ENCODE measurements at places on chromosomes 4 and X.
A peak's percentile ranks its signal among the peaks of the same experiment; 100 is the strongest.

GRCh38 chrX:2620576-2620975 is 70.5 kb upstream of the CD99 start:
- DNase-seq, result no peak

DNA sequence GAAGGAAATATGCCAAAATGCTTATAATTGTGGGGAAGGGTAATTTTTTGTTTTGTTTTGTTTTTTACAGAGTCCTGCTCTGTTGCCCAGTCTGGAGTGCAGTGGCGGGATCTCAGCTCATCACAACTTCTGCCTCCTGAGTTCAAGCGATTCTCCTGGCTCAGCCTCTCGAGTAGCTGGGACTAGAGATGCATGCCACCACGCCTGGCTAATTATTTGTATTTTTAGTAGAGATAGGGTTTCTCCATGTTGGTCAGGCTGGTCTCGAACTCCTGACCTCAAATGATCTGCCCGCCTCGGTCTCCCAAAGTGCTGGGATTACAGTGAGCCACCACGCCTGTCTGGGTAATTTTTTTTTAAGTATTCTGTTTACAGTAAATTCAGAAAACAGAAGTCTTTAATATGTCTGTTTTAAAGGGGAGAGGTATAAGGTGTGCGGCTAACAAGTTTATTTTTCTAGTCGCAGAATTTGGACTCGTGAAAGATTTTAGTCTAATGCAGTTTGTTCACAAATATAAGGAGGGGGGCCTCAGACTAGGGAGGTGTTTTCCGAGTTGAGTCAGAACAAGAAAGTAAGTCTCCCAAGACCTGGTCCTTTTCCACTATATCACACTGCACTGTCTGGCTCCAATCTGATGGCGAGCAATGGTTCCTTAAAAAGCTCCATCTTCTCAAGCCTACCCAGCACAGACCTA is 1.5 kb downstream of the ACSL1 start:
- DNase-seq, result no peak

DNA sequence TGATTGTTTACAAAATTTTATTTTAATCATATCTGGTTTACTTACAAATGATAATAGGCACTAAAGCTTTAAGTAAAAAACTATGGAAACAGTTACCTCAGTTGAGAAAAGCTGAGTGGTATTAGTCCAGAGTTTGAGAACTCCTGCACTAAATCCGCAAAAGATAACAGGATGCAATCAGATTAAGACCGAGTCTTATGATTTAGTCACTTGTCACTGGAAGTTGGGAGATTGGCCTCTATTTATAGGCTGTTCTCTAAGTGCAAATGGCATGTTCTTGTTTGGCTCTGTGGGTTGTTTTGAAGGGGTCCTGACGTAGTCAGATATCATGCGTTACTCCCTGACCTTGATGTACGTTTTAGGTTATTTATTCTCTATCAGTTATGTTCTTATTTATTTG is 6.3 kb downstream of the GPAT3 start:
- DNase-seq, result no peak

GRCh38 chrX:119745283-119745848 is 13.0 kb upstream of the SOWAHD start:
- DNase-seq, result no peak

GRCh38 chrX:39397561-39398199 is 596.4 kb downstream of the MID1IP1 start:
- DNase-seq, result no peak

- peak; percentile 11 for DNase-seq
Observed at GRCh38 chr4:107757864-107758476, 37.9 kb upstream of the PAPSS1 start.

GRCh38 chr4:89598602-89599001 is 238.4 kb downstream of the SNCA start:
- DNase-seq, result peak; percentile 3

GRCh38 chr4:59518005-59518823 is 1681.9 kb upstream of the ADGRL3 start:
- DNase-seq, result no peak

DNA sequence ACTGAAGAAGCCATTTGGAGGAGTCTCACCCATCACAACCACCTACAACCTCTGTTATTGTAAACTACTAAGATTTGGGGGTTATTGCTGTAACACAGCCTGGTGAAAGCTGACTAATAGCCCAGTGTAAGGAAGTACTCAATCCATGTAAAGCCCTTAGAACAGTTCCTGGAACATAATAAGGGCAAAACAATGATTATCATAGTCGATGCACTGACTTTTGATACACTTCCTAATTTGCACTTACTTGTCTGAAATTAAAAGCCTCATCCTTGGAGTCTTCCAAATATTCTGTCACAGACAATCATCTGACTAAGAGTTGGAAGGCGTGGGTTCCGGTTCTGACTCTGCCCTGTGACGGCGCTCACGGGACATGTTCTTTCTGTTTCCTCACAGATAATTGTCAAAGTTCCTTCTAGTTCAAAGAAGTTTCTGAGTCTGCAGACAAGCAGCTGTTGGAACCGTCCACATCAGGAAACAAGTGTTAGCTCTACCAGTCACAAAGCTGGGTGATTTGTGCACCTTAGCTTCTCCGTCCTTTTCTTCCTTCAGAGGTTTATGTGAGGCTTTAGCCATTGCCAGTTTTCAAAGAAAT is 33.4 kb upstream of the RASGEF1B start:
- no peak for DNase-seq

GRCh38 chr4:71992571-71993312 is 39.1 kb upstream of the NPFFR2 start:
- DNase-seq, result no peak

DNA sequence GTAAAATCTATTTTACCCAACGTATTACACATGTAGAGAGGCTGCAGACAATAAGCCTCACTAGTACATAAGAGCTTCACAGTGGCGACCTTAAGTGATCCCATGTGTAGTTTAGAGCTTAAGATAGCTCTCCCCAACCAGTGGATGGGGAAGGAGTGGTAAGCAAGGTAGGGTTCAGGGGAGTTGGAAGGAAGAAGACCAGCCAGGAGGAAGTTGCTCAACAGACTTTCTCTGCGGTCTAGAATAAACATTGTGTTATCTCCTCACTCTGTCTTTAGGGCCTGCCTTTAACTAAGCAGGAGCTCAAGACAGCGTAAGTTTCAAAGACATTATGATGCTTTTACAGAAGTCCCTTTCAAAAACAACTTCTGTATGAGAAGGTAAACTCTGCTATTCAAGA is 16.8 kb downstream of the MEPE start:
- DNase-seq, result no peak

DNA sequence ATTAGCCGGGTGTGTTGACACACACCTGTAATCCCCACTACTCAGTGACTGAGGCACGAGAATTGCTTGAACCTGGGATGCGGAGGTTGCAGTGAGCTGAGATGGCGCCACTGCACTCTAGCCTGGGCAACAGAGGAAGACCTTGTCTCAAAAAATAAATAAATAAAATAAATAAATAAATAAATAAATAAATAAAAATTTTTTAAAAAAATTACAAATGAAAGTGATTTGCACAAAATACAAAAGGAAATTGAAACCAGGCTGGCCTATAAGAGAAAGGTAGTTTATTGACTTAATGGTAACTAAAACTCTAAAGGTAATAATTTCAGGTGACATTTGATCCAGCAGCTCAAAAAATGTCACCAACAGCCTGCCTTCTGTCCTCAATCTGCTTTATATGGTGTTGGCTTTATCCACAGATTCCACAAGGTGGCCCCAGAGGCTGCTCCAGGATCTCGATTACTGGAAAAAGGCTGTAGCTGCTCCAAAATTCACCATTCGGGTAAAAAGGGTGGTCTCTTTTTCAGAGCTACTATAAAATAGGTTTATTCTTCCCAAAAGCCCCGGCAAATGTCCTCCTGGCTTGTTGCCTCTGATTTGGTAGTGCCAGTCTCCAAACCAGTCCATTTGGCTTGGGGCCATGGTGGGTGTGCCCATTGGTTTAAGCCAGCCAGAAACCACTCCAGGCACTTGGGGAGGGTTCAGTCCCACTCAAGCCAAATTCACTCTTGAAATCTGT is 61.4 kb upstream of the TRIM2 start:
- DNase-seq, result peak; percentile 84

GRCh38 chr4:26420913-26421312 is 69.4 kb downstream of the CCKAR start:
- no peak for DNase-seq

DNA sequence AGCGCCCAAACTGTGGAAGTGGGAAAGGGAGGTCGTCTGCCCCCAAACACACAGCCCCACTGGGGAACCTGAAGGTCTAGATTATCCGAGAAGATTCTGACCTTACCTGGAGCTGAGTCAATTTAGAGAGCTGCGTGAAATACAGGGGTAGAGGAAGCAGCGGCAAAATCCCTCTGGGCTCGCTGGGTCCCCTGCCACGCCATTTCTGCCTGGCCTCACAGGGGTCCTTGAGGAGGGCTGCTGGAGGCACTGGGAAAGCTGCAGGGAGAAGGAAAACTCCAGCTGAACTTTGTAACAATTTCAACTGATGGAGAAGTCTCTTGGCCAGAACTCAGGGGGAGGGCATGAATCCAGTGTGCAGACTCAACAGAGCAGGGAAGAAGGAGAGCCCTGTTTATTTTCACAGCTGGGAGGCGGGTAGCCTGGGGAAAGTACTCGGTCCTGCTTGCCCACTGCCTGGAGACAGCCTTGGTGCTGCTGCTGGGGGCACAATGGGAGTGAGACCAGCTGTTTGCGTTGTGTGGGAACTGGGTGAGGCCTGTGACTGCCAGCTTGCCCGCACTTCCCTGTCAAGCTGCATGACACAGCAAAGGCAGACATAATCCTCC is 93.2 kb upstream of the MAPK10 start:
- DNase-seq, result no peak

DNA sequence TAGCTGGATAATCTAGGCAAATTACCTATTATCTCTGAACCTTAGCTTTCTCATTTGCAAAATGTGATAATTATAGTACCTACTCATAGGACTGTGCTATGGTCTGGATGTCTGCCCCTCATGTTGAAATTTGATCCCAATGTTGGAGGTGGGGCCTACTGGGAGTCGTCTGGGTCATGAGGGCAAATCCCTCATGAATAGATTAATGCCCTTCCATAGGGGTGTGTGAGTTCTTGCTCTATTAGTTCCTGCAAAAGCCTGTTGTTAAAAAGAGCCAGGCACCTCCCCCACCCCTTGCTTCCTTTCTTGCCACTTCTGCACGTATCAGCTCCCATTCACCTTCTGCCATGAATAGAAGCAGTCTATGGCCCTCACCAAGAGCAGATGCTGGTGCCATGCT is 73.9 kb downstream of the SERTM2 start:
- DNase-seq, result peak; percentile 71

GRCh38 chr4:40316333-40316781 is 18.8 kb upstream of the CHRNA9 start:
- no peak for DNase-seq

DNA sequence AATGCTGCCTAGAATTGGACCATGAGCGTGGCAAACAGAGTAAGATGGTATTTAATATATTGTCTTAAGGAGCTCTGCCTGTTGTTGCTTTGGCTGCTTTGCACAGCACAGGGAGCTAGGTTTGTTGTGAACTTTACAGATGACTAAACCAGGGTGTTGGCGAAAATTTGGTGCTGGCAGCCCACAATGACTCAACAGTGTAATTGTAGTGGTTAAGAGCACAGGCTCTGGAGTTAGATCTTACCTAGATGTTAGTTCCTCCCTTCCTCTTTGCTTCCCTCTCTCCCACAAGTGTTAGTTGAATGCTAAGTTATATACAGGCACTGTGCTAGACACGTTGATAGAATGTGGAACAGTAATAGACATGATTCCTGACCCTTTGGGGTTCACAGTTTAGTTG is 128.9 kb upstream of the TRPC5 start:
- no peak for DNase-seq

- no peak for DNase-seq
Observed at GRCh38 chr4:4182835-4183568, 43.7 kb downstream of the OTOP1 start.

DNA sequence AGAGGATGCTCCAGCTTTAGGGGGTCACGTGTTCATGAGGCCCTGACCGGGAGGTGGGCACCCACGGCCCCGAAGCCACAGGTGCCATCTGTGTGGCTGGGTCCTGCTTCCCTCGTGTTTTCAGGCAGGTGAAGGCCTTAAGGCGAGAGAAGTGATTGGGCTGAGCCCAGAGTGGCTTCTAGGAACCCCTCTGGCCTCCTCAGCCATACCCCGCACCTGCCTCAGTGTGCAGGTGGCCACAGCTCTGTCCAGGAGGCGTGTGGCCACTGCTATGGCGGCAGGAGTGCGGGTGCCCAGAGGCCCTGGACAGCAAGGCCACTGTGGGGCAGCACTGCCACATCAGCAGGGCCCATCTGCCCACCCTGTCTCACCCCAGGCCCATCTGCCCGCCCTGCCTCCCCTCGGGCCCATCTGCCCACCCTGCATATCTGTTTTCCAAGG is 25.0 kb downstream of the NKX1-1 start:
- DNase-seq, result no peak

GRCh38 chrX:101759000-101759399 is 99.3 kb upstream of the ARMCX2 start:
- DNase-seq, result peak; percentile 10

DNA sequence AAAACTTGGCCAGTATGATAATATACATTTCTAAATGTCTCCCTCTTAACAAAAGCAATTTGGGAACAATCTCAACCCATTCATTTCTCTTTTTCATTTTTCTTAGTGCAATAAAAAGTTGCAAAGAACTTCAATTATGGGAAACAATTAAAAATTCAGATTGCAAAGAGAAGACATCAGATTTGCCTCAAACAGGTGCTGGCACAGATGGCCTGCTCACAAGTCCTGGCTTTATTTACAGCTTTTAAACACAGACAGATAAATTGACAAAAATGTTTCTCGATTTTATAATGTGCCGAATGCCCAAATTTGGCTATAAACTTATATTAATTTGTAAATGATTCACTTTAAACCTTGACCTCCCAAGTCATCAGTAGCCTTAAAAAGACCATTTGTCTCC is 28.7 kb downstream of the SLC4A4 start:
- DNase-seq, result no peak

DNA sequence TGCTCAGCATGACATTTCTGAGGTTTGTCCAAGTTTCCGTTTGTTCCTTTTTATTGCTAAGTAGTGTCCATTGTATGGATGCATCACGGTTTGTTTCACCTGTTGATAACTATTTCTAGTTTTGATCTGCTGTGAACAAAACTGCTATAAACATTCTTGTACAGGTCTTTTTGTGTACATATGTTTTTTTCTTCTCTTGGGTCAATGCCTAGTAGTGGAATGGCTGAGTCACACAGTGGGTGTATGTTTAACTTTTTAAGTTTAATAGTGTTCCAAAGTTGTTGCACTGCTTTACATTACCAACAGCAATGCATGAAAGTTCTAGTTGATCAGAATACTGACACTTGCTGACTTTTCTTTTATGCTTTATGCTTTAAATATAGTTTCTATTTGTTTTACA is 76.7 kb downstream of the MAOB start:
- DNase-seq, result no peak

GRCh38 chr4:74531963-74532794 is 87.2 kb downstream of the AREG start:
- DNase-seq, result peak; percentile 2

- no peak for DNase-seq
Observed at GRCh38 chr4:70838204-70838603, 1.5 kb downstream of the GRSF1 start.

GRCh38 chrX:20514358-20514757 is 247.6 kb upstream of the RPS6KA3 start:
- DNase-seq, result no peak

- DNase-seq, result no peak
Observed at GRCh38 chr4:149296503-149296902, 519.1 kb downstream of the IQCM start.
